Fibroblast of skin of left quadriceps (primary cell): ENCODE measurements at places on chromosomes 13 and 19.

- no peak for DNase-seq
These were observed 178.3 kb downstream of the IRS2 start for GRCh38 chr13:109608059-109608458.

DNA sequence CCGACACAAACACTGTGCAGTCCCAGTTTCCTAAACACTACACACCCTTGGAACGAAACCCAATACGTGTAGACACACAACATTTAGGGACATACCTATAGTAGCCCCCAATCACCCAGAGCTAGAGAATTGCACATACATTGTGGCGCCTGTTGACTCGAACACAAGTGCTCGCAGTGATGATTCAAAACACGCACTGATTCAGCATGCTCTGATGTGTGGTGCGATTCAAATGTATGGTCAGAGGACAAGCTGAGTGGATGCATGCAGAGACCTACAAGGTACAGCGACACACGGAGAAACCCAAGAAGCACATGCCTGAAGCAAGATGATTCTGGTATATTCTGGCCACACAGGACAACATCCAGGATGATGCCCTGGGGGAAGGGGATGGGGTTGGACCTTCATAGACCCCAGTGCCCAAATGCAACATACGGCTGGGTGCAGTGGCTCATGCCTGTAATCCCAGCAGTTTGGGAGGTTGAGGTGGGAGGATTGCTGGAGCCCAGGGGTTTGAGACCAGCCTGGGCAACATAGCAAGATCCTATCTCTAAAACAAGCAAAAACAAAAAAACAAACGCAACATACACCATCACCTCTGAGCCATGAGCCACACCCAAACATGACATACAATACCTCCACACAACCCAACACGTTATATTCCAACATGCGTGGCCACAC is 997 bp upstream of the KCNN4 start:
- no peak for DNase-seq

- DNase-seq: no peak
These were observed 34.6 kb downstream of the COL4A2 start for GRCh38 chr13:110341445-110342244.

- no peak for DNase-seq
These were observed 29.6 kb upstream of the DOCK9 start for GRCh38 chr13:99007414-99007986.

GRCh38 chr19:6970443-6970842 is 50.8 kb downstream of the MBD3L2B start:
- no peak for DNase-seq

- no peak for DNase-seq
These were observed 4.8 kb upstream of the C1QTNF9 start for GRCh38 chr13:24304620-24305019.

- no peak for DNase-seq
These were observed 7.4 kb upstream of the CEBPG start for GRCh38 chr19:33366127-33366526.

GRCh38 chr13:110507678-110508381 is 53.7 kb downstream of the RAB20 start:
- DNase-seq: no peak

GRCh38 chr13:25171517-25172302 is at the start of gene AMER2:
TSS of gene AMER2 (minus strand) at chr13:25172288. CDS start at chr13:25171619, 669 bp downstream.
- DNase-seq: no peak

- DNase-seq: peak; percentile 33
These were observed 27.2 kb upstream of the WDR18 start for GRCh38 chr19:956766-957440.

DNA sequence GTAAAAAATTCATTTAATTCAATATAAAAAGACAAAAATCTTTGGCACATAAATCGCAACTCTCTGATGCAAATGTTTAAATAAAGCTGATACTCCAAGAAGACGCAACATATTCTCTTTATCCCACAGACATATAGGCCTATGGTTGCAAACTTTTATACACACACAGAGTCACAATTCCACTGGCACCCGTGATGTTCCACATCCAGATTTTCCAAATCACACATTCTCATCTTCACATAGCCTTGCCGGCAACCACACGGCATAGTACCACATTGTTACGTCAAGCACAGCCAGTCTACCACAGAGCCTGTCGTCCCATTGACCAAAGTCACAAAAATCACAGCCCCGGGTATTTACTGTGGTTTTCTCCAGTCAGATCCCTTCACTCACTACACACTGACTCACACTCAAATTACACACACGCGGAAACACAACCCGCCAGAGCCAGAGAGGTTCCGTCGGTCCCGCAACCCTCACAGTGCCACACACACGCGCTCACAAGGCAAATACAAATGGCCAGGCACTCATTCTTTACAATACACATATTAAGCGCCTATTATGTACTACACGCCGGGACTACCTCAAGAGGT is 546 bp upstream of the ZNF546 start:
- DNase-seq: peak; percentile 8
